ENCODE measurements at places on chromosomes 4 and X. TPM values are rescaled to one million over a fixed set of nuclear protein-coding genes. Genes with fewer than 3 reads are reported as not detected.

GRCh38 chr4:53057679-53058078 is 195.6 kb downstream of the RASL11B start:
- no peak for ATAC-seq

DNA sequence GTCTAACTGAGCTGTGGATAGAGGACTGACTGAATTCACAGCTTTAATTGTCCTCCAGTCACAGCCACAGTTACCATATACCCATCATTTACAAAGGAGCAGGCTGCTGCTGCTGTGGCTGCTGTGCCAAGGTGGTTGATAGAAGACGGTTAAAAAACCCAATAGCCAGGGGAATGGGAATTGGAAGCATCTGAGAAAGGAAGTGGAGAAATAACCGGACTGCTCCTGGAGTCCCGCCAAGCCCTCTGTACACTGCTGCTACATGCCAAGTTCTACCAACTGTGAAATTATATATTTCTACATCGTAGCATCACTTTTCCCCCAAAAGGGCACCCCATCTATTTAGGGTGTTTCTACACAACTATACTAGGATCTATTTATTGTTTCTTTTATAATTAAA is 279.7 kb upstream of the ARX start:
- no peak for ATAC-seq

SORCS2 gene
- 0.26 TPM for total RNA-seq

VEGFD gene
- total RNA-seq: not detected

- no peak for ATAC-seq
Measured at GRCh38 chr4:722169-722725, 16.6 kb downstream of the PCGF3 start.

Data from activated T-helper 17 cell treated with anti-CD3 and anti-CD28 coated beads, Interleukin-2, amount 50 U/mL, for 72 hours (primary cell).